ENCODE measurements at places on chromosomes 3 and 15. TPM values are rescaled to one million over a fixed set of nuclear protein-coding genes. Genes with fewer than 3 reads are reported as not detected.

- no peak for DNase-seq
Measured at GRCh38 chr3:114079761-114080160, 23.2 kb downstream of the QTRT2 start.

GRCh38 chr3:3172627-3173026 lies 6.9 kb downstream of the CRBN start:
- DNase-seq: no peak

DNA sequence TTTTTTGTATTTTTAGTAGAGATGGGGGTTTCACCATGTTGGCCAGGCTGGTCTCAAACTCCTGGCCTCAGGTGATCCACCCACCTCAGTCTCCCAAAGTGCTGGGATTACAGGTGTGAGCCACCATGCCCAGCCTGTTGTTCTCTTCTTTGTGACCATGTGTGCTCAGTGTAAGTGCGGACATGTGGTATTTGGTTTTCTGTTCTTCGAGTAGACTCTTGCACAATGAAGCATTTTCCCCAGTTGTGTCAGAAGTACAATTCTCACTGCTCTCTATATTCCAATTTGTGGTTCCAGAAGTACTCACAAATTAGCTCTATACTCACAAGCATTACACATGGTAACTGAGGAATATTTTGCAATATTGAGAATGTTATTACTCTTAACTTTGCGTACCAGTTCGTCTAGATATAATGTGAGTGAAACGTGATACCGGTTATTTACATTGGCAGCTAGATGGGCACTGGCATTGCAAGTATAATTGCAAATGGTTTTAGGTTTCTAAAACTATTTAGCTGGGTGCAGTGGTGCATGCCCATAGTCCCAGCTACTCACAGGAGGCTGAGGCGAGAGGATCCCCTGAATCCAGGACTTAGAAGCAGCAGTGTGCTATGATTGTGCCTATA lies 34.2 kb upstream of the MTMR14 start:
- no peak for DNase-seq

The GATM gene
- total RNA-seq: 27.6 TPM

The VEPH1 gene
- total RNA-seq: not detected

Measured in thoracic aorta (tissue), 2 donors.